ENCODE measurements at places on chromosomes 3 and 15.

DNA sequence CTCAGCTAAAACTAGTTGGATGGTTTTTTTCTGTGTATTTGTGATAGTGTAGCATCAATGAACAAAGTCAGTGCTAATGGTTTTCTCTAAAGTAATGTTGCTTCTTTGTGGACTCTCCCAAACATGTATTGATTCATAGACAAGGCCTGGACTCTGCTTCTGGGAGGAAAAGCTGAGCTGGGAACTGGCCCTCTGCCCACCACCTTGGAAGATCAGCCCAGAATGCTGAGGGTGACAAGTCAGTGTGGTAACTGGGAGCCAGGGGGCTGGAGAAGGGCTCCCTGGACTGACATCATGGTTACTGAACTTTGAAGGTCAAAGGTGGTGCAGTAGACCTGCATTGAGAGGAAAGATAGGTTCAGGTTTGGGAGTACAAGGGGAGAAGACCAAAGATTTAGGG is 3.0 kb downstream of the ARHGAP31 start:
- no peak for DNase-seq

- DNase-seq, result no peak
These were observed 108.8 kb downstream of the DPH6 start for GRCh38 chr15:35437157-35437556.

DNA sequence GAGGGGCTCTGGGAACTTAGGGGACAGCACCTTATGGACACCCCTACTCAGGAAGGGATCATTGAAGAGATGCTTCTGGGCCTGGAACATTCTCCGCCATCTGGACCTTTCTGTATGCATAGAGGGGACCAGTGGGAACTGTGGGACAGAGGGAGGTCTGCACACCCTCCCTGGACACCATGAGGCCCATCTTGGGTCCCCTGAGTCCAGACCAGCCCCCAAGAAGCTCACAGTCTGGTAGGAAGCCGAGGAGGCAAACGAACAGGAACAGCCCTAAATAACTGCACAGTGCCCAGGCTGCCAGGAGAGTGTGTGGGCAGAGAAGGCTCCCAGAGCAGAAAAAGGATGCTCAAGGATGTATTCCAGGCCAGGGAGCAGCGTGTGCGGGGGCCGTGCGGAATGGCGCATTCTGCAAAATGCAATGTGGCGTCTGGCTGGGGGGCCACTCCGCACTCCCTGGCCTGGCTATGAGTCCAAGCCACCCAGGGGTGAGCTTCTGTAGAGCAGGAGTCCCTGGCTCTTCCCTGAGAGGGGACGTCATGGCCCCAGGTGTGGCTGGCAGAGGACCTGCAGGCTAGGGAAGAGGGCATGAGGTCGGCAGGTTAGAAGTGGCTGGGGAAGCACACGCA is 24.5 kb upstream of the KLF13 start:
- no peak for DNase-seq

GRCh38 chr3:33663042-33663441 is 55.0 kb downstream of the CLASP2 start:
- no peak for DNase-seq

DNA sequence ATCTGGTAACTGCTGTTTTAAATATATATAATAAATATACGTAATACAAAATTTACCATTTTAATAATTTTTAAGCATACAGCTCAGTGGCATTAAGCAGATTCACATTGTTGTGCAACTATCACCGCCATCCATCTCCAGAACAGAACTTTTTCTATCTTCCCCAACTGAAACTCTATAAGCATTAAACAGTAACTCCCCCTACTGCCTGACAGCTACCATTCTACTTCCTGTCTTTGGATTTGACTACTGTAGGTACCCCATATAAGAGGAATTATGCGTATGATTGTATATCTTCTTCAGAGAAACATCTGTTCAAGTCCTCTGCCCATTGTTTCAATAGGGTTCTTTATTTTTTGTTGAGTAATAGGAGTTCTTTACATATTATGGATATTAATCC is 36.8 kb downstream of the EID1 start:
- no peak for DNase-seq

DNA sequence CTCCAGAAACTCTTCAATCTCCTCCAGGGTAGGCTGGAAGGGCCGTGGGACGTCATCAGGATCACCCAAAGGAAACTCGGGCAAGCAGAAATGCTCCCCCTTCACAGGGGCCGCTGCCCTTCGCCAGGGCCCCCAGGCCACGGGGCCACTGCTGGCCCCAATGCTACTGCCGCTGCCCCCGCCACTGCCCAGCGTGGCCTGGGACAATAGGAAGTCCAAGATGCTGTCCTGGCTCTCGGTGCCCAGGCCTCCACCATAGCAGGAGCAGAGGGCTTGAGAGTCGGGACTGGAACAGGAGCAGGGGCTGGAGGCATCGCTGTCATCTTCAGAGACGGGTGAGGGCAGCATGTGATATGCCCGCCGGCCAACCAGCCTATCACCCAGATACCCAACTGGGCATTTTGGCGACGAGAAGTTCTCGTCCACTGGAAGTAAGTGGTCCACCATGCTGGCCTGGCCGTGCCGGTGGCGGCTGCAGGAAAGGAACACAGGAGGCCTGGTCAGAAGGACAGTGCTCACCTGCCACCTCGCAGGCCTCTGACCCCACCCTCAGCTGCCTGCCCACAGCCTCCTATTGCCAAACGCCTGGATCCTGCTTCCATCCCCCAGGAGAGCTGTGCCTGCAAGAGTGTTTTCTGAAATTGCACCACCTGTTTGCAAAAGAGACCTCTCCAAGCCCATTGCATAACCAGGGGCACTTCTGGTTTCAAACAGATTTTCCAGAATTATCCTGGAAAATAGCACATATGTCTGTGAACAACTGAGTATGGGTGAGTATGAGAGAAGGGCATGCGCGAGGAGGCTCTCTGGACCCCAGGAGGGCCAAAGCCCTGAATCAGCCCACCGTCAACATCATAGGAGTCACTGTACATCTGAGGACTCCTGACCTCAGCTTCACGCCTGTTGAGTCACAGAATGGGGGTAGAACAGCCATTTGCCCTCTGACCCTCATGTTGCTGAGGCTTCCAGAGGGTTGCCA is 4.4 kb downstream of the KLF15 start:
- DNase-seq, result no peak

DNA sequence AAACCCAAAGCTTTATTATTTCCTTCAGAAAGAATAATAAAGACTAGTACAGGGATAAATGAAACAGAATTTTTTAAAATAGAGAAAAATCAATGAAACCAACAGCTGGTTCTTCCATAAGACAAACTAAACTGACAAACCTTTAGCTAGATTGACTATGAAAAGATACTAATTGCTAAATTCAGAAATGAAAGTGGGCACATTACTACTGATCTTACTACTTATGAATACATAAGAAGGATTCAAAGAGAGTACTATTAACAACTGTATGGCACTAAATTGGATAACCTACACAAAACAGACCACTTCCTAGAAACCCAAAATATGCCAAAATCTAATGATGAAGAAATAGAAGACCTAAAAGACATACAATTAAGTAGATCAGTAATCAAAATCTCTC is 278.2 kb downstream of the ISL2 start:
- no peak for DNase-seq

- DNase-seq, result no peak
These were observed 363.6 kb downstream of the NR2F2 start for GRCh38 chr15:96693990-96694517.

DNA sequence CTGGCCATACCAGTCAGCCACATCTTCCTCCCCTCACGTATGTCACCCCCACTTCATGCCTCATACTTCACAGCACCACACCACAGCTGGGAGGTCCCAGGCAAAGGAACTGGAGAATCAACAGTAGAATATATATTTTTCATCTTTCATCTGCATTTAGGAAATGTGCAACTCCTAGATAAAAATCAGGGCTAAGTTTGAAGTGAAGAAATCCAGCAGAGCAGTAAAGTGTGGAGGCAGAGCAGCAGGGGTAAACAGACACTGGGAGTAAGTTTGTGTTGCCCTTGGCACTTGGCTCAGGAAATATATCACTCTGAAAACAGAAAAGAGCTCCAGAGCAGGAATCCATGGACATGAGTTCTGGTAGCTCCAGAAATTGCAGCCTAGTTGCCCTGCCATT is 2.8 kb upstream of the HERC1 start:
- DNase-seq, result peak; percentile 88

- no peak for DNase-seq
These were observed at the start of gene UTS2B for GRCh38 chr3:191329654-191330529. TSS of gene UTS2B (minus strand) at chr3:191330526. CDS start at chr3:191282189, 48,337 bp downstream.

GRCh38 chr3:195911946-195912270 is 3.6 kb upstream of the TNK2 start:
- DNase-seq, result no peak

- no peak for DNase-seq
These were observed 5.5 kb upstream of the KY start for GRCh38 chr3:134656211-134656800.

GRCh38 chr3:15271785-15272381 is 60.5 kb downstream of the SH3BP5 start:
- DNase-seq, result peak; percentile 94

GRCh38 chr3:72368331-72368975 is 479.8 kb downstream of the SHQ1 start:
- no peak for DNase-seq
